Pulmonary artery endothelial cell (primary cell): ENCODE measurements at places on chromosomes 5 and 9. TPM values are rescaled to one million over a fixed set of nuclear protein-coding genes. Genes with fewer than 3 reads are reported as not detected.

Gene PAPPA
- under 0.01 and 0.07 TPM in 2 replicates for total RNA-seq

Gene CDO1
- total RNA-seq = 5.5 and 6.3 TPM in 2 replicates

Gene TMEM252
- total RNA-seq = not detected in 2 replicates

Gene INSL4
- not detected in 2 replicates for total RNA-seq

Gene DROSHA
- total RNA-seq = 42.9 and 57.3 TPM in 2 replicates

Gene HACD4
- 0.99 and 1.6 TPM in 2 replicates for total RNA-seq

Gene MYMK
- total RNA-seq = not detected in 2 replicates

Gene PRSS3
- total RNA-seq = 20.3 and 30.8 TPM in 2 replicates

Gene SLC2A6
- total RNA-seq = 36.0 and 42.3 TPM in 2 replicates

Gene NHP2
- 182 and 186 TPM in 2 replicates for total RNA-seq

Gene ARHGEF37
- 7.3 and 9.2 TPM in 2 replicates for total RNA-seq

Gene BSPRY
- under 0.01 TPM in 1 of 2 replicates, not detected in the other for total RNA-seq

Gene ANKRD31
- total RNA-seq = not detected in 2 replicates

Gene CDH10
- total RNA-seq = 0.07 TPM in 2 replicates

Gene SARDH
- total RNA-seq = 0.20 and 0.35 TPM in 2 replicates

Gene MARCHF6
- 43.9 and 53.1 TPM in 2 replicates for total RNA-seq

Gene THBS4
- total RNA-seq = under 0.01 TPM in 1 of 2 replicates, not detected in the other

Gene FBP2
- not detected in 2 replicates for total RNA-seq

Gene MLANA
- not detected in 2 replicates for total RNA-seq

Gene TAF11L5
- total RNA-seq = not detected in 2 replicates

Gene RABGAP1
- 27.5 and 37.0 TPM in 2 replicates for total RNA-seq

Gene BHMT2
- 0.13 and 2.5 TPM in 2 replicates for total RNA-seq

Gene RANBP3L
- not detected in 2 replicates for total RNA-seq

Gene PCDHGC5
- total RNA-seq = 0.33 and 0.53 TPM in 2 replicates

Gene SLC34A1
- not detected in 2 replicates for total RNA-seq

Gene TLE4
- 9.6 and 10.4 TPM in 2 replicates for total RNA-seq

Gene KIF12
- 0.18 and 0.53 TPM in 2 replicates for total RNA-seq

Gene ACTBL2
- total RNA-seq = not detected in 2 replicates

Gene ATOSB
- 17.7 and 19.7 TPM in 2 replicates for total RNA-seq

Gene SLC6A18
- total RNA-seq = not detected in 2 replicates

Gene RNF183
- not detected in 2 replicates for total RNA-seq

Gene LCN10
- total RNA-seq = under 0.01 TPM in 1 of 2 replicates, not detected in the other

Gene ITK
- total RNA-seq = not detected in 2 replicates
